ENCODE measurements at places on chromosomes 13 and 19.

DNA sequence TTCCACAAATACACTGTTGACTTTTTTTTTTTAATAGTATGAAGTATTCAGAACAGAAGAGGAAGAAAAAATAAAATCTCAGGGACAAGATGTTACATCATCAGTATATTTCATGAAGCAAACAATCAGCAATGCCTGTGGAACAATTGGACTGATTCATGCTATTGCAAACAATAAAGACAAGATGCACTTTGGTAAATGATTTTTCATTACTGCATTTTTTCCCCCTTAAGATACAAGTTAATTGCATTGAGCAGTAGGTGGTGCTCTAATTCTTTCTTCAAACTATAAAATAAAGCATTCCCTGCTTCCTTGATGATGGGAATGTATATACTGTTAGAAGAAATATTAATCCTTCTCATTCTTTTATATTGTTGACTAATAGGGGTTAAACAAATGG, 17.1 kb downstream of the UCHL3 start:
- no peak for DNase-seq

DNA sequence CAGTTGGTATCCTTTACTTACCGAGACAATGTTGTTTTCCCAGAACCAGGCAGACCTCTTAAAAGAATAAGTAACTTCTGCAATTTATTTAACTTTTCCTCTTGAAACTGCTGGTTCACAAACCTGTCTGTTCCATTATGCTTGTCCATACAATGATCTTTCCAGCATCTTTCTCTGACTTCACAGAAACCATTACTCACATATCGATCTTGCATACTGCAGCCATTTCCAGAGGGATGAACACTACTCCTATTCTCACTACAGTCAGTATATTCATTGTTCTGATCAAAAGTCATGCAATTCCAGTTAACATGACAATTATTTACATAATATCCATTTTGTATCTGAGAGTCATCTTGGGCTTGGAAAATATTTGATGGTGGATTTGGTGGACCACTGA, 2.8 kb downstream of the N4BP2L2 start:
- DNase-seq: no peak

DNA sequence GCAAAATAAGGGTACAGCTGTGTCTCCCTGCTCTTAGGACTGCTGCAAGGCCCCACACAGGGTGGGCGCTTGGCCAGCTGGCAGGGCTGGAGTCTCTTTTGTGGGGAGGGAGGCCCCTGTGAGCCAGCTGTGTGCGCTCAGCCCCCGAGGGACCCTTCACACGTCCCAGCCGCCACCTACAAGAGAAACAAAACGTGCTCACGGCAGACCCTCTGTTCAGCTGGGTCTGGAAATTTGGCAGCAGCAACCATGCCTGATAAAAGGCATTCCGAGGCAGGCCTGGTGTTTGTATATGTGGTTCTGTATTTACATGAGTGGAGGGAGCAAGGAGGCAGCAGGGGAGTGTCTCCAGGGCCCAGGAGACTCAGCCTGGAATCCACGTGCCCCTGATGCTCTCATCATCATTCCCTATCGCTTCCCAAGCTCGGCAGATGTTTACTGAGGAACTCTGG, 49.7 kb downstream of the CRTC1 start:
- no peak for DNase-seq

DNA sequence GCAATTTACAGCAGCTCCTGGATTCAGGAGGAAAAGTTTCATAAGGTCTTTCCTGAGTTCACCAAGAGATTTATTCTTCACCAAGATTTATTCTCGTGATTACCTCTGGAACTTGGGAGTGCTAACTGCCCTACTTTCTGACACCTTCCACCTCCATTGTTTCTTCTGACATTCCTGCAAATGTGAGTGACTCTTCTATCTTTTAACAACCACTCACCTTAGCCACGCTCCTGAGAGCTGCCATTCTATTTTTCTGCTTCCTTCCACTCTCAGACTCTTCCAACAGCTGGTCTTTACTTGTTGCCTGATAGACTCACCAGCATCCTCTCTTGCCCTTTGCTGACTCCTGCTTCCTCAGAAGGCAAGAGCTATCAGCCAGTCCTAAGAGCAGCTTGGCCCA, 11.5 kb upstream of the CBY2 start:
- no peak for DNase-seq

DNA sequence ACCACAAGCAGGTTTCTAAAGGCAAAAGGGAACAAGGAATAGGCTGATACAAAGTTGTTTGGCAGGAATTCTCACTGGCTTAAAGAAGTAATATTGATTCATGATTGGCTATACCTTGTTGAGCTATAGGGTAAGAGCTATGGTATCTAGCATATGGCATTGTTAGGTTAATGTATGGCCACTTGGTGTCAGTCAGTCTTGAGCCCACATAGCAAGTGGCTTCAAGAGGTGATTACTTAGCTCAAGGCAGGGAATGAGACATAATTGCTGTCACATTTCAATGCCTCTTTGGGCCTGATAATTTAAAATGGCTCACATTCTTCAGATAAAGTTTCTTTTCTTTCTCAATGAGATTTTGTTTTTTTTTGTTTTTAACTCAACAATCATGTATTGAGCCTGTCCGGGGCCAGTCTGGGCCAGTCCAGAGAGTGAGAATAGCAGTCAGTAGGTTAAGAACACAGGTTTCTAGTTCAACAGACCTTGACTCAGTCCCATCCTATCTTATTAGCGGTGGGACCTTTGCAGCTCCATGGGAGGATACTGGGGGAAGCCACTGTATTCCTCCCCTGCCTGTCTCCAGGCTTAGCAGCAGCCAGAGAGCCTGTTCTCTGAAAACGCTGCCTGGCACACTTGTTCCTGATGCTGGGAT, 45.8 kb upstream of the RCBTB2 start:
- no peak for DNase-seq

DNA sequence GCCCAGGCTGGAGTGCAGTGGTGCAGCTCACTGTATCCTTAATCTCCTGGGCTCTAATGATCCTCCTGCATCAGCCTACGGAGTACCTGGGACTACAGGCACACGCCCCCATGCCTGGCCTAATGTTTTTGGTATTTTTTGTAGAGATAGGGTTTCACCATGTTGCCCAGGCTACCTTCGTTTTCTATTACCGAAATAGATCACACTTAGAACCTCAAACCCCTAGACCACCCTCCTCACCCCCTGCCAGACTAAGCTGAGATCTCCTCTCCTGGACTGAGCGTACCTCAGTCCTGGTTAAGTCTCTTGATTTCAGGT, 391 bp downstream of the KLF1 start:
- no peak for DNase-seq

DNA sequence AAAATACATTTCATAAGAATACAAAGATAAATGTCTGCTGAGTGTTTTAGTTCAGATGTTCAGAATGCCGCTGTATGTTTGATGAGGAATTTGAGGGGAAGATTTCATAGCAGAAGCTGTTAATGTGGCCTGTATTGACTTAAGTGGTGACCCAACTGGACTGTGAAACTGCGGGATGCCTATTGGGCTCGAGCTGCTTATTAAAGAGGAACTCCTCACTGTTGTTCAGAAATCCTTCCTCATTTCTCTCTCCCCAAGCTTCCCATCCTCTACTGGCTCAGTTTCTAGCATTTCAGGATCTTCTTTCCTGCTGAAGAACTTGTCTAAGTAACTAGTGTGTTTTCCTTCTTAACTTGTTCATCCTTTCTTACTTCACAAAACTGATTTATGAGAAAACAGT, 20.4 kb downstream of the DGKH start:
- no peak for DNase-seq

GRCh38 chr19:43286786-43287185, 17.5 kb upstream of the PSG9 start:
- DNase-seq: no peak

- DNase-seq: peak; percentile 60
These were observed 492 bp downstream of the TMEM147 start for GRCh38 chr19:35545855-35546381.

DNA sequence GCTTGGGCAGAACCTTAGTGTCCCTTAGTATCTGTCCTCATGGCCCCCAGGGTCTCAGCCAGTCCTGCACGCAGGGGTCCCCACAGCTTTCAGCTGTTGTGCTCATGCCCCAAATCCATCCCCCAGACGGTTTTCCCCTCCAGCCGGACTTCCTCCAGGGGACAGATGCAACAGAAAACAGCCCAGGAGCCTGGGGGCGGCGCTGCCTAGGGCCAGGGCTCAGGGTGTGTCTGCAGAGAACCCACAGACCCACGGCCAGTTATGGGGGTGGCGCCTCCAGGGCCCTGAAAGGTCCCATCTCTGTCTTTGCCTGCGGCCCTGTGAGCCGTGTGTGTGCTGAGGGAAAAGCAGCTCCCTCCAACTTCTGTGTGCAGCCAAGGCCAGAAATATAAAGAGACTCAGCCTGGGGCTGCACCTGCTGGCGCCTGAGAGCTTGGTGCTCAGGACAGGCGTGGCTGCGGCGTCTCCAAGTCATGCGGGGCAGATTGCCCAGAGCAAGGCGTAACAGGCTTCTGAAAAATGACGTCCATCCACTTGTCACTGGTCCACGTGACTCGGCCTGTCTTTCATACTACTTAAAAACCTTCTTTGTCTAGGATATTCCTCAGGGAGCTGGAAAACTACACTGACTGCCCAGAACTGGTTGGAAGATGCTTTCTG, 22.1 kb upstream of the F7 start:
- DNase-seq: no peak

- no peak for DNase-seq
These were observed 145.6 kb downstream of the SHISA2 start for GRCh38 chr13:25906191-25906661.

GRCh38 chr19:50187937-50188336, 15.5 kb upstream of the MYH14 start:
- DNase-seq: no peak

- DNase-seq: no peak
These were observed 81.6 kb downstream of the CHST8 start for GRCh38 chr19:33703438-33703750.

- DNase-seq: no peak
These were observed 146.9 kb downstream of the TEX29 start for GRCh38 chr13:111467111-111467890.

GRCh38 chr19:8608941-8609278, 1.6 kb downstream of the ADAMTS10 start:
- no peak for DNase-seq

GRCh38 chr19:3320354-3320670, 46.1 kb upstream of the NFIC start:
- DNase-seq: no peak

DNA sequence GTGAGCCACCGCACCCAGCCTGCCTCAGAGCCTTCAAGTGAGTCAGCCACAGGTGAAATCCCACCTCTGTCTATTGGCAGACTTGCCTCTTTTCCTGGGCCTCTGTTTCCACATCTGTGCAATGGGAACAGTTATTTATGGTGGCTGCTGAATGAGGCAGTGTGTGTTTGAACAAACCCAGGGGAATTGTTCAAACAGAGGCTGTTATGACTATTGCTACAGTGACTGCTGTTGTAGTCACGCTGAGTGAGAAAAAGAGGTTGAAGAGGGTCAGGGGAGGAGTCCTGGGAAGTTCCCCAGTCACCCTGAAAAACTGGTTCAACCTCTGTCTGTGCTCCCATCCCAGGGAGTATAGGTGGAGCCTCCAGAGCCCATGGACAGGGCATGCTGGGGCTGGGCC, at the start of gene CEACAM19:
CEACAM19 (plus strand) TSS at position 83 of the 400 bp plus-strand sequence. CDS start 450 bp downstream, outside the sequence.
- DNase-seq: no peak

DNA sequence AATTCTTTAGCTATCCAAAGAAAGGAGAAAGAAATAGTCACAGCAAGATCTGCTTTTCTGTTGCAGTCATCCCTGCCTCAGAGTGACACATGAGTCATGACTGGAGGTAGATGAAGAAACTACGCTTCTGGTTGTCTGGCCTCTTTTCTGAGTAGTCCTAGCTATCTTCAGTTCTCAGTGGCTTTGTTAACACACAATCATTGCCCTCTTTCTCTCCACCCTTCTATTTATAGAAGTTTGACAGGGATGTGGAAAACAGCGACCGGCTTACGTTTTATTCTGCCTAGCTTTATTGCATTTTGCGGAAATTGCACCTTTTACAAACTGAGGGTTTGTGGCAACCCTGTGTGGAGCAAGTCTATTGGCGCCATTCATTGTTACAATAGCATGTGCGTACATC, 26.7 kb downstream of the SPATA13 start:
- DNase-seq: no peak

GRCh38 chr19:51012661-51013190, 6.8 kb downstream of the KLK10 start:
- no peak for DNase-seq

- DNase-seq: no peak
These were observed 40.7 kb downstream of the PCCA start for GRCh38 chr13:100129605-100130004.

DNA sequence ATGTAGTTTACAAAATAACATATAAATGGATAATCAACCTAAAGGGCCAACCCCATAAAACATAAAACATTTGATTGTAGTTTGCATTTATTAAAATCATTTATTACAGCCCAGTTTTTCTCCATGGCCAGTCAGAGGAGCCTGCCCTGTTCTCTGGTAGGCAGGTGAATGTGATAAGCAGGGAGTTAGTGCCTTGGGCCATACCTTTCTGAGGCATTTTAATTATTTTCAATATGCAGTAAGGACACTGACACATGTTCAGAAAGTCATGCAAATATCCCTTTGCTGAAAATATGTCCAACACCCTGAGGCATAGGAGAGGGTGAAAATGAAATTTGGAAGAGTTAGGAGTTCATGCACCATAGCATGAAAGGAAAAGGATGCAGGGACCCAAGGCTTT, 242.6 kb upstream of the EDNRB start:
- no peak for DNase-seq

DNA sequence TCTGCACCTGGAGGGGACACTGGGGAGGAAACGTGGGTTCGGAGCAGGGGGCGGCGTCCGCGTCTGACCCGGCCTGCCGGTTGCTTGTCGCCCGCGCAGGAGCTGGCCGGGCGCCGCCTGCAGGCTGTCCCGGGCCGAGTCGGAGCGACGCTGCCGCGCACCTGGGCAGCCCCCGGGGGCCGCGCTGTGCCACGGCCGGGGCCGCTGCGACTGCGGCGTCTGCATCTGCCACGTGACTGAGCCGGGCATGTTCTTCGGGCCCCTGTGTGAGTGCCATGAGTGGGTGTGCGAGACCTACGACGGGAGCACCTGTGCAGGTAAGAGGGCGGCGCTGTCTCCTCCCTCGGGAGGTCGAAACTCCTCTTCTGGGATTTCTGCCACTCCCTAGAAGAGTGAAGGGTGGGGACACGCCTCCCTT, 1.3 kb downstream of the ITGBL1 start:
- no peak for DNase-seq

- DNase-seq: no peak
These were observed 263.7 kb upstream of the PCDH9 start for GRCh38 chr13:67493835-67494234.

- no peak for DNase-seq
These were observed 3.9 kb upstream of the CD33 start for GRCh38 chr19:51220996-51221395.

DNA sequence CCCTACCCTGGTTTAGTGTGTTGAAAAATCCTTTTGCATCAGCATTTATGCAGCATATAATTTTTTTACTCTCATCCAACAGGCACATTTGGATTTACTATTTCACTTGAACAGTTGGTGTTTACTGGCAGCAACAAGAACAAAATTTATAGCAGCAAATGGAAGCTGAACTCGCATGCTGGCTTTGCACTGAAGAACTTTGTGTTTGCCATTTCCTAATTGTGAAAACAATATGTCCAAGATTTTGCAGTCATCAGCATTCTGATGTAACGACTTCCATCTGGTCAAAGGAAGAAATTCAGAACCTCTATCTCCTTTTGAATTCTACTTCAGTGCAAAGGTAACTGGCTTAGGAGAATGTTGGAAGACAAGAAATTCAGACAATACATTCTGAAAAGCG, 131.0 kb downstream of the DLEU7 start:
- no peak for DNase-seq

- no peak for DNase-seq
These were observed 407.2 kb downstream of the GPC5 start for GRCh38 chr13:91805605-91806004.

GRCh38 chr13:23506071-23506806, 64.0 kb upstream of the TNFRSF19 start:
- no peak for DNase-seq

Measured in WERI-Rb-1 (cell line).